Activated CD8-positive, alpha-beta memory T cell treated with anti-CD3 and anti-CD28 coated beads for 4 hours (primary cell): ENCODE measurements at places on chromosomes 3 and 15.

DNA sequence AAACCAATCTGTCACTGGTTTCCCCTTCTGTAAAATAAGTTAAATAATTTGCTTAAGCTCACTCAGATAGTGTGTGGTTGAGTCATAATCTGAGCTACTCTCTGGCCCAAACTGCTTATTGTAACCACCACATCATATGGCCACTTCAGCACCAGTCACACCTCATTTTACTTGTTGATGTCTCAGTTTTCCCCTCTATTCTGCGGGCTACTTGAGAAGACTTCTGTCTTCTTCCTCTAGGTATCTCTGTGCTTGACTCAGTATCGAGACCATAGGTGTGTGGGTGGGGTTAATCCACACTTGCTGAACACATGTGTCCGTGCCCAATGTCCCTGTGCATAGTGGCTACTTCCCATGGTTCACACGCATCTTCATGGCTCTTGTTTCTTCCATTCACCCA, 32.9 kb downstream of the CRYGS start:
- no peak for DNase-seq

- DNase-seq: no peak
These were observed 12.7 kb downstream of the SOX2 start for GRCh38 chr3:181724192-181724965.

DNA sequence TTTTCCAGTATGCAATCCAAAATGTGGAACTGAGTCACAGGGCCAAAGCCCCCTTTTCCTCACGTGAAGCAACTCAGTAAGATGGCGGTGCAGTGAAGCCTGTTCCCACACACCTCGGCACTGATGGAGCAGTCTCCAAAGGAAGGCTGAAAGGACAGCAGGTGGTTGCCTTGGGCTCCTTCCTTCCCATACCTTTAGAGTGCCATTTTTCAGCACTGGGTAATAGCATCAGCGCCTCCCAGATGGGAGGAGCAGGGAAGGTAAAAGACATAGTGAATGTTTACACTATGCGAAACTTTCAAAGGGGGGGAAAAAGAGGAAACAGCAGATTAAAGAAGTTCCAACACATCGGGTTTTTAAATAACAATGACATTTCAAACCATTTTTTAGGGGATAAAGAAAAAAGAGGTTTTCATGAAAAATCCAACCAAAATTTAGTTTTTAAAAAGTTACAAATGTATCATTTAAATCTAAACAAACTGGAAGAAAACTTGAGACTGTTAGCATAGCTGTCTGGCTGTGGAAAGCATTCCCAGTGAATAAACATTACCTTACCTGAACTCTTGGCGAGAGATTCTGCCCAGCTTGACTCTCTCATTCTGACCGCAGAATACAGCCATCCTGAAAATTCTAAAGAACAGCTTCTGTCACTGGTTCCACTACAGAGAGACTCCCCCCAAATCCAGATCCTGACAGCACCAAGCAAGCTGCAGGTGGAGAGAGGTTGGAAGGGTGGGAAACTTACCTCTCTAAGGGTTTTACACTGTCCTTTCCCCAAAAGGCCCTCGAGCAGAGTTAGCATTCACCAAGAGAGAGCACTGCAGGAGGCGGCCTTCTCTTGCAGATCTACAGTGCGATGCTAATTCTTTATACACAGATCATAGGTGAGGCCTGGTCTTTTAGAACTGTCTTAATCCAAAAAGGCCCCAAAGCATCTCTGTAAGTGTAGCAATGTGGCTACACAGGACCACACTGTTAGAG, 32.6 kb downstream of the ABCC5 start:
- DNase-seq: no peak

DNA sequence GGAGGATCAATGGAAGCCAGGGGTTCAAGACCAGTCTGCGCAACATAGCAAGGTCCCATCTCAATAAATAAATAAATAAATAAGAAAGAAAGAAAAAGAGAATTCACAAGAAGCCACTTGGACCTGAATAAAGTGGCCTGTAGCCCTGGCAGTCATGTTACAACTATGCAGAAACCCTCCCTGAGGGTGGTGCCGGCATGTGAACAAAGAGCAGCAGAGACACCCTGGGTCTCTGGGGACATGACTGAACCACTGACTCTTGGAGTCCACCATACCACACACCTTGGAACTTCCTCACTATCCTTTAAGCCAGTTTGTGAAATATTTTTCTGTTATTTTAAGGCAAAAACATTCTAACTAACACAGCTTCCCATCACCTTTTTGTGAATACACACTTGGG, 93.0 kb downstream of the MEIS2 start:
- no peak for DNase-seq

DNA sequence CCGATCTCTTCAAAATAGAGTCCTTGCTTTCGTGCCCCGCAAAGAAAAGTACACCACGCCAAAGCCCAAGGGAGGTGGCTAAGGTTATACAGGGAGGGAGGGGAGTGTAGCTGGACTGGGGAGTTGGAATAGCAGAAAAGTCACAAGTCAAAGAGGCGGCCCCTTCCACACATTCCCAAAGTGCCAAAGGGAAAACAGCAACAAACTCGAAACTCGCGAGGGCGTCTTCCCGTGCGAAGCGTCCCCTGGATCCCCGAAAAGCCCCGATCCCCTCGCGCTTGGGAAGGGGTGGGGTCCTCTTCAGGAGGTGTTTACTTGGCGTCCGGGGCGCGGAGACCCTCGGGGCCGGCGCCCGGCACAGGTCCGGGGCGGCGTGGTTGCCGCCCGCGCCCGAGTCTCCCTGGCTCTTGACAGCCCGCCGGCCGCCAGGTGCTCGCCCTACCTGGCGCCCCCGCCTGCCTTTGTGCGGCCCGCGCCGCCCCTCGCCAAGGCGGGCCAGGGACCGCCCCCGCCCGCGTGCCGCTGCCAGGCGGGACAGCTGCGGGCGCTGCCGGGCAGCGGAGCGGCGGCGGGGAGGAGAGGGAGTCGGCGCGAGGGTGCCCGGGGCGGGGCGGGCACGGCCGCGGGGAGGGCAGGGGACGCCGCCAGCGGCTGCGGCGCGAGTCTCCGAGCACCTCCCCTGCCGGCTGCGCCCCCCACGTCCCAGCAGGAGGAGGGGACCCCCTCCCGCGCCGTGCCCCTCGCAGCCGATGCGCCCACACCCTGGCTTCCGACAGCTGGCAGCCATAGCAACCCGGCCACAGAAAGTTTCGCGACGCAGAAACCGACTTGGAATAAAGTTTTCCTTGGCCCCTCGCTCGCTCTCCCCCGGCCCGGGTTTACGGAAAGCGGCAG, 966 bp downstream of the MYO1E start:
- DNase-seq: no peak

DNA sequence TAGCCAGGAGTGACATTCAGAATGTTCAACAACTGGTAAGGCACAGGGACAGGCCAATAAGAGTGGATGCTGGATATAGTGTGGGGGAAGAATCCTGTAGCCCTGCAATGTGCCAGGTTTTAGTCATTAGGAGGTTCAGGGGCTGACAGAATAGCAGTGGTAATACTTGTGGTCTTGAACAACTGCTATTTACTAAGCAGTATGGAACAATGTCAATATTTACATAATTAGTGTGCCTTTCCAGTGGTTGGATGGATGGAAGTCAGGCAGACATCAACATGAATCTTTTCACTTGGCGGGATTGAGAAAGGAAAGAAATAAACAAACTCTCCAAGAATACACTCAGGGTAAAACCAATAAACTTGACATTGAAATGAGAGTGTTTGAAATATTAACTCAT, 55.1 kb downstream of the OTOL1 start:
- no peak for DNase-seq
